Myocyte (in vitro differentiated cells): ENCODE measurements at places on chromosomes 16 and 17. TPM values are rescaled to one million over a fixed set of nuclear protein-coding genes. Genes with fewer than 3 reads are reported as not detected.

TBC1D28 gene
- total RNA-seq: not detected in 2 replicates

ABCC6 gene
- total RNA-seq: 0.10 and 0.43 TPM in 2 replicates

HOXB13 gene
- total RNA-seq: 1.3 and 1.5 TPM in 2 replicates

MEFV gene
- total RNA-seq: 0.37 and 0.99 TPM in 2 replicates

RHBDL1 gene
- total RNA-seq: 1.5 and 1.6 TPM in 2 replicates

NPTX1 gene
- 0.21 and 0.24 TPM in 2 replicates for total RNA-seq

ARL4D gene
- 54.6 and 70.4 TPM in 2 replicates for total RNA-seq

KRTAP4-1 gene
- not detected in 2 replicates for total RNA-seq

FOXO3B gene
- total RNA-seq: 6.0 and 8.5 TPM in 2 replicates

TAT gene
- not detected in 2 replicates for total RNA-seq

ZNF821 gene
- 5.3 and 7.1 TPM in 2 replicates for total RNA-seq

SOCS3 gene
- total RNA-seq: 36.0 and 38.3 TPM in 2 replicates

SPOP gene
- total RNA-seq: 35.7 and 47.1 TPM in 2 replicates

ZNF597 gene
- 2.2 and 2.9 TPM in 2 replicates for total RNA-seq

OTOA gene
- 0.64 TPM in 1 of 2 replicates, not detected in the other for total RNA-seq

WNT9B gene
- total RNA-seq: not detected in 2 replicates

SSTR5 gene
- 0.29 and 1.6 TPM in 2 replicates for total RNA-seq

SARM1 gene
- total RNA-seq: 8.6 and 13.9 TPM in 2 replicates

SCGB1C2 gene
- total RNA-seq: 1.1 TPM in 1 of 2 replicates, not detected in the other

JPH3 gene
- total RNA-seq: not detected in 2 replicates

HES7 gene
- total RNA-seq: 0.16 and 0.53 TPM in 2 replicates

AGRP gene
- not detected in 2 replicates for total RNA-seq

ADGRG3 gene
- 0.31 TPM in 1 of 2 replicates, not detected in the other for total RNA-seq

C16orf92 gene
- not detected in 2 replicates for total RNA-seq

HSBP1 gene
- 16.1 and 25.5 TPM in 2 replicates for total RNA-seq

CHST5 gene
- not detected in 2 replicates for total RNA-seq
